ENCODE measurements at places on chromosomes 5 and 9.

DNA sequence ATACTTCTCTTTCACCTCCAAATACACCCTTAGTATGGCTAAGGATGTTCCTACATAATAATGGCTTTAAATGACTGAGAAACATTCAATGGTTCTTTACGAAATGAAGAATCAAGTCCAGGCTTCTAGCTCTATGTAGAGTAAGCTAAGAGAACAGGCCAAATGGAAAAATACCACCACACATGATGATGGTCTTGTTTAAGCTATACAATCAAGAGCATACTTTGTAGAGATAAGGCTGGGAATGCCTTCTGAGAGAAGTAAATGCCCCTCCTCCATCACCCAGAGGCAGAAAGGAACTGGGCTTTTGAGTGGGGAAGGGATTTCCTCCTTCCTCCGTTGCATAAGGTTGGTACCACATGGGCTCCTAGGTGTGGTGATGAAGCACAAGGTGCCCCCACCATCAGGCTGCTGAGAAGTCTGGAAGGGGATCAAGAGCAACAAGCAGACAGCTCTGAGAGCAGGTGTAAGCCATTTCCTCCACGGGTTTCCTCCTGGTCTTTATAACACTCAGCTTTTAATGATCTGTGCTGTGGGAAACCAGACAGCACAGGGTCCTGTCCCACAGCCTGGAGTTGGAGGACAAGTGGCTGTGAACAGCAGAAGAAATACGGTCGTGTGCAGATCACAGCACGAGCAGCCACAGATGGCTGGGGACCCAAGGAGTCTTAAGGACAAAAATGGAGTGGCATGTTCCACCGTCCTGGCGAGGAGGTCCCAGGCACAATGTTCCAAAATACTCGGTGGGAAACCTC is 396.9 kb downstream of the CTNND2 start:
- DNase-seq, result no peak

- DNase-seq, result no peak
These were observed 30.2 kb upstream of the SPEF2 start for GRCh38 chr5:35587419-35587818.

GRCh38 chr9:126222835-126223431 is 103.7 kb upstream of the MVB12B start:
- DNase-seq, result no peak

GRCh38 chr9:136691316-136692184 is 4.3 kb upstream of the AGPAT2 start:
- DNase-seq, result no peak

DNA sequence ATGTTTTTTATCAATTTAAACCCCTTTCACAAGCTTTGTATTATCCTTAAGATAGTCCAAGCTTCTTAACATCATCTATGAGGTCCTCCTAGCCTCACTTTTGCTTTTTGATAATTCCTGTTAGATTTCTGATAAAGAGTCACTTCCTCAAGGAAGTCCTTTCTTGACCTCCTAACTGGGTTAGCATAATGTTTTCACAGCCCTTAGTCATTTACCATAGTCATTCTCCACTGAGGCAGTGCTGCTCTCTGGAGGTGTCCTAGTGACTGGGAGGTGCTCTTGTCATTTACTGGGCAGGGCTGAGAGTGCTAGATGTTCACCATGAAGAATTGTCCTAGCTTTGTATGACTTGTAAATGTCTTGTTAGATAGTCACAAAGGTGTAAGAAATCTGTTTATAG is 26.4 kb downstream of the TNPO1 start:
- no peak for DNase-seq

DNA sequence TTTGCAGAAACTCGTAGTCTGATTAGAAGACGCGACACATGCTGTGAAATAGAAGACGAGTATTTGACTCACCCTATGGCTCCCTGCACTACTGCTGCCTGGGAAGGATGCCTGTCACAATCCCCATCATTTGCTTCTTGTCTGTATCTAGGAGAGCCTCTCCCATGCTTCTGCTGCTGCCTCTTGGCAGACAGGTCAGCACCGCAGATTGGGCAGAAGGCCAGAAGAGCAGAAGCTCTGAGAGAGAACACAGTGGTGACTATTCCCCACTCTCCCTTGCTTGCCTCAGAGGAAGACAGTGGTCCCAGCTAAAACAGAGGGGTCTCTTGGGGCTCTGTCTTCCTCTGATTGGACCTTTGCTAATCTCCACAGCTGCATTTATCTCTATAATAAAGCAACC is 84.0 kb upstream of the SMIM32 start:
- DNase-seq, result no peak

DNA sequence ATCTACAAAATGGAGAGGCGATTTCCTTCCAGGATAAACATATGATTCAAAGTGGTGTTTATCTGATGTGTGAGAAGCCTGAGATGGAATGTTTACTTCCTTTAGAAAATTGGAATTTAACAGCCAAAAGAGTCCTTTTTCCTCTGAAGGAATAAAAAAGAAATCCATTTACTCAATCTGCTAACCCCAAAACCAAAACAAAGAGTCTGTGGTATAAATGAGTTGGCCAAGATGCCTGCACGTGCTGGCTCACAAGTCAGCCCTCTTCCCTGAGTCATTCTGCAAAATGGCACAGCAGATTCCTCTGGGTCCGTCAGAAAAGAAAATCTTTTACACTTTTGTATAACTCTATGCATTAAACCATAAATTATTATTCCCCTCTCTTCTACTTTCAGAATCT is 60.8 kb downstream of the EBF1 start:
- no peak for DNase-seq

- DNase-seq, result no peak
These were observed 112.6 kb upstream of the CPEB4 start for GRCh38 chr5:173775261-173776197.

DNA sequence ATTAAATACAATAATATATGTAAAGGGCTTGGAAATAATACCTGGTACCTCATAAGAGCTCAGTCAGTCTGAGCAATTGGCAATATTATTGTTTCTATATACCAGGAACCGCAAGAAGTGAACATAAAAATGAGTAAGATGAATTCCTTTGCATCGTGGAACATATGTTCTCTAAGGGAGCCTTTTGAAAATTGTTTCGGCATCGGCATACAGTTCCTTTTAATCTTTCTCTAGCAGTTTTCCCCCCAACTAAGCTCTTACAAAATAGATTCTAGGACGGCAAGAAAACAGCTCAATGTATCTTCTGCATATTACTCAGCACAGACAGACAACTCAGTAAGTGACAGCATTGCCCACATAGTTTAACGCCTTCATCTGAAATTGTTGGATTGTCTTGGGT is 426.6 kb upstream of the WWC1 start:
- DNase-seq, result no peak

DNA sequence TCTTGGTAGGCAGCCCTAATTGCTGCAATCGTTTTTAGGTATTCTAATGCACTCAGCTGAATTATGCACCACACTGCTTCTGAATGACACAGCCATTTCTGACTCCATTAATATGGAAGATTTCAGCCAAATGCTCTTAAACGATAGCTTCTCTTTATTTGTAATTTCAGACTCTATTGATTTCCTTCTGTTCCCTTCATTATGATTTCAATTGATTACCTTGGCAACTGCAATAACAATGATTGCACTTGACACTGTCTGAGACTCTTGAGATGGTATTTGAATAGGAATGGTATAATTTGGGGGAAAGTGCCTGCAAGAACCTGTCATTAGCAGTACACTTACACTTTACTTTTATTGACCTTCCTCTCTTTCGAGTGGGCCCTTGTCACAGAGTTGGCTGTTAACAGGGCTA is 296.1 kb upstream of the DMAC1 start:
- no peak for DNase-seq

DNA sequence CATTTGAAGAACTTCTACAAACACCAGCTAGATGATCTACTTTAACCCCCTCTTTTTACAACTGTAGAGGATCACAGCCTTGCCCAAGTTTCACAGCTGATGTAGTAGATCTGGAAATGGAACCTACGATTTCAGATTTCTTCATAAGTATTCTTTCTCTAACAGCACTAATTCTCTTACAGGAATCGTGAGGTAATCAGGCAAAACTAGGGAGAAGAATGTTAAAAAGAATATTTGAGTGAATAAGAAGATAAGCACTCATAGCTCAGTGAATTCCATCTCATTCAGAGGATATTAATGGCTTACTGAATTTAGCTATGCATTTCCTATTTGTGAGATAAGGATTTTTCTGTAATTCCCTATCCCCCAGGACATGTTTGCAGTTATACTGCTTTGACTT is 42.1 kb downstream of the NADK2 start:
- no peak for DNase-seq

DNA sequence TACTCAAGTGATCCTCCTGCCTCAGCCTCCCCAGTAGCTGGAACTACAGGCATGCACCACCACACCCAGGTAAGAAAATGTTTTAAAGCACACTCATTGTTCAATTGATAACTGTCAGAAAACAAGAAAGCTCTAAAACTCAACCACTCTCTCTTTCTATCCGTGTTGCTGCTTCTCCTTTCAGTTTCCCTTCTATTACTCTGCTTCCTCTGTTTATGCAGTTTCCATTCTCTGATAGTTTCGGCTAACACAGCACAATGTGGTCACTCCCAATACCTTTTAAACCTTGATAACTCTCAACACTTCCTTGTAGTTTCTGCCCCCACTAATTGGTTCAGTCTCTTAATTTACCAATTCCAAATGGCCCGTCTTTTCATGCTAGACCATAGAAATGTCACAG is 59.2 kb upstream of the NR4A3 start:
- no peak for DNase-seq

- no peak for DNase-seq
These were observed 126.3 kb downstream of the UNC13B start for GRCh38 chr9:35287987-35288632.

GRCh38 chr5:1516615-1517601 is 6.9 kb downstream of the LPCAT1 start:
- DNase-seq, result no peak

GRCh38 chr9:106869028-106869427 is 6.1 kb downstream of the ZNF462 start:
- DNase-seq, result no peak

- DNase-seq, result no peak
These were observed 15.4 kb downstream of the SERINC5 start for GRCh38 chr5:80240368-80240986.

DNA sequence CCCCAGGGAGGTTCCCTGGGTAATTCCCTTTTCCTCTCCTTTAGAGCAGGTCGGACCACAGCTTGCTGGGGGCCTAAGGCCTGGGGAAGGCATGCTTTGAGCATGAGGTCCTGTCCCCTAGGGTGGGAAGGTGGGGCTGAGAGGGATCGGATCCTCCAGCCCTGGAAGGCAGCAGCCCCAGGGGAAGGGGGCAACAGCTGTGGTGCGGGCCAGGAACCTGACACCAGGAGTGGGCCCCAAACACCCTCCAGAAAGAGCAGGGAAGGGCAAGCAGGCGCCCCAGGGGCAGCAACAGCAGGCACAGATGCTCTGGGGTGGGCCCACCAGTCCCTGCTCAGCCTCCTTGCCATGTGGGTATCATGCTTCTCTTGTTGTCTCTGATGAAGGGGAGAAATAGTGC is 3.2 kb upstream of the CORO2A start:
- DNase-seq, result no peak

GRCh38 chr9:94139672-94140417 is 55.6 kb downstream of the PTPDC1 start:
- no peak for DNase-seq

- DNase-seq, result no peak
These were observed 273.2 kb downstream of the RAB3C start for GRCh38 chr5:58855851-58856739.

DNA sequence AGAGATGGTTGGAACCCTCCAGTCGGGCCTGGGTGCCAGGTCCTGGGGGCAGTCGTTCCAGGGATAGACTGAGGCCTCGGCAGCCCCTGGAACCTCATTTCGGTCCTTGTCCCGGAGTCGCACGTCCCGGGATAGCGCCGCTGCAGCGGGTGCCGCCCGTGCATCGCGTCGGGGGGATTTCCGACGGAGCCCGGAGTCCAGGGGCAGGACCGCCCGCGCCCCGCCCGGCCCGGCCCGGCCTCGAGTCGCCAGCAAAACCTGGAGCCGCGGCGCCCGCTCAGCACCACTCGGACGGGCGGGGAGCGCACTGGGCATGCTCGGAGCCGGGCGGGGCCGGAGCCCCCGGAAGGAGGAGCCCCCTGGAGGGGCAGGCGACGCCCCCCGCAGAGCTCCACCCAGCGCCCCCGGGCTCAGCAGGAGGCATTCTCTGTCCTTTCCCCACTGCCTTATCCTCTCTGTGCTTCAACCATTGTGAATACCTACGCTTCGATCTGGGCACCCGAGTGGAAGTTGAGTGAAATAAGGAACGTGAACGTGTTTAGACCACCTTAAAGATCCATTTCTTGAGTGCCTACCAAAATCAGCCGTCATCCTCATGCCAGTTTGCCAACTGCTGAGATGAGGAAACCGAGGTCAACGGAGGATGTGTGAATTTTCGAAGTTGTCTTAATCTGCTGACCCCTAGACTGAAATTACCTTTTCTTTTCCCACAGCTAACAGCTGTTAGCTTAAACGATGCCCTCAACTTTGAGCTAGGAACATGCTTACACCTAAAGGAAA is 1.7 kb upstream of the PTPN3 start:
- DNase-seq, result no peak

GRCh38 chr5:124631874-124632550 is 114.4 kb downstream of the ZNF608 start:
- no peak for DNase-seq

- no peak for DNase-seq
These were observed 72.0 kb downstream of the SEMA6A start for GRCh38 chr5:116502616-116503015.

DNA sequence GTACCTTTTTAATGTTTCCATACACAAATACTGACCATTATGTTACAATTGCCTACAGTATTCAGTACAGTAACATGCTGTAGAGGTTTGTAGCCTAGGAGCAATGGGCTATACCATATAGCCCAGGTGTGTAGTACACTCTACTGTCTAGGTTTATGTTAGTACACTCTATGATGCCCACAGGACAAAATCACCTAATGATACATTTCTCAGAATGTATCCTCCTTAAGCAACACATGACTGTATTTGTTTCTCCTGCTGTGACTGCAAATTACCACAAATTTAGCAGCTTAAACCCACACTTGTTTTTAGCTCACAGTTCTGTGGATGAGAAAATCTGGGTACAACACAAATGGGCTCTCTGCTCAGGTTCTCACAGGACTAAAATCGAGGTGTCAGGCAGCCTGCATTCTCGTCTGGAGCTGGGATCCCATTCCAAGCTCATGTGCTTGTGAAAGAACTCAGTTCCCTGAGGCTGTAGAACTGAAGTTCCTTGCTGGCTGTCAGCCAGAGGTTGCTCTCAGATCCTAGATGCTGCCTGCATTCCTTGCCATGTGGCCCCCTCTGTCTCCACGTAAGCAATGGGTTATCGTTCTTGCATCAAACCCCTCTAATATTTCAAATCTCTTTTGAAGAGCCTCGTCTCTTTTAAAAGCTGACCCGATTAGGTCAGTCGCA is 38.6 kb upstream of the PIK3R1 start:
- DNase-seq, result no peak
